ENCODE measurements at places on chromosomes 7 and 10.
A peak's percentile ranks its signal among the peaks of the same experiment; 100 is the strongest.

GRCh38 chr10:12617191-12618175, 268.1 kb downstream of the CAMK1D start:
- DNase-seq: no peak

DNA sequence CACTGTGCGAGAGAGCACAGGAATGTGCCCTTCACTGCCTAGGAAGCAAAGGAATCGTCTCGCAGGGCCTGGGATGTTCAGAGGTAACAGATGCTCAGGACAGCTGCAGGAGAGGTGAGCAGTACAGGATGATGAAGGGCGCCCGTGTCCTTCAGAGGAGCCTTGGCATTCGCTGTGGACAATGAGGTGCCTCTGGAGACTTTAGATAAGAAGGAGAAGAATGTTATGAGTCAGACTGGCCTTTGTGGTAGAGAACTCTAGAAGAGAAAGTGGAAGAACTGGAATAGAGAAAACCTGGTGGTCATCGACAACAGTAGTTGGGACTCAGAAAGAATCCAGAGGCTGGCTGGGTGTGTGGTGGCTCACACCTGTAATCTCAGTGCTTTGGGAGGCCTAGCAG, 64.4 kb upstream of the LEP start:
- no peak for DNase-seq

GRCh38 chr7:17408904-17409290, 110.4 kb downstream of the AHR start:
- no peak for DNase-seq

DNA sequence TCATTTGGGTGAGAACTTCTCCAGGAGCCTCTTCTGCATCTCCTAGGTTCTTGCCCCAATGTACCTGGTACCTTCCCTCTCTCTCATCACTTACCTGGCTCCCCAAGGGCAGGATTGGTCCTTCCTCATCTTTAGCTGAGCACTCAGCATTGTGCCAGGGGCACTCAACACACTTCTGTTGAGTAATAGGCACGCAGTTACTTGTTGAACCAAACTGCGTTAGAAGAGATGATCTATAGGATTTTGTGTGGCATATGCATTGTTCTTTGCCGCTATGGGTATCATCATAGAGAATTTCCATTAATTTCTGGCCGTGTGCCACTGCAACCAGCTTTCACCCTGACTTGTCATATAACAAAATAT, 16.4 kb downstream of the TBXAS1 start:
- no peak for DNase-seq

DNA sequence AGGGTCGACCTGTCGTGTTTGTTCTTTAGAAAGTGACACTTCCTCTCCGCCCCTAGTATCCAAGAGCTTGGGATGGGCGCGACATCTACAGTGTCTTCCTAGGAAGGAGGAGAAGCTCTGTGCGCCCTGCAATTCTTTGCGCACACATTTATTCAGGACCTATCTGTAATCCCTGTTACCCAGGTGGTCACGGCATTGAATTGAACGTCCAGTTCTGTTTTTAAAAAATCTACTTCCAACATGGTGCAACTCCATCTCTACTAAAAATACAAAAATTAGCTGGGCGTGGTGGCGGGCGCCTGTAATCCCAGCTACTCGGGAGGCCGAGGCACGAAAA, 606 bp upstream of the LAMB1 start:
- no peak for DNase-seq

DNA sequence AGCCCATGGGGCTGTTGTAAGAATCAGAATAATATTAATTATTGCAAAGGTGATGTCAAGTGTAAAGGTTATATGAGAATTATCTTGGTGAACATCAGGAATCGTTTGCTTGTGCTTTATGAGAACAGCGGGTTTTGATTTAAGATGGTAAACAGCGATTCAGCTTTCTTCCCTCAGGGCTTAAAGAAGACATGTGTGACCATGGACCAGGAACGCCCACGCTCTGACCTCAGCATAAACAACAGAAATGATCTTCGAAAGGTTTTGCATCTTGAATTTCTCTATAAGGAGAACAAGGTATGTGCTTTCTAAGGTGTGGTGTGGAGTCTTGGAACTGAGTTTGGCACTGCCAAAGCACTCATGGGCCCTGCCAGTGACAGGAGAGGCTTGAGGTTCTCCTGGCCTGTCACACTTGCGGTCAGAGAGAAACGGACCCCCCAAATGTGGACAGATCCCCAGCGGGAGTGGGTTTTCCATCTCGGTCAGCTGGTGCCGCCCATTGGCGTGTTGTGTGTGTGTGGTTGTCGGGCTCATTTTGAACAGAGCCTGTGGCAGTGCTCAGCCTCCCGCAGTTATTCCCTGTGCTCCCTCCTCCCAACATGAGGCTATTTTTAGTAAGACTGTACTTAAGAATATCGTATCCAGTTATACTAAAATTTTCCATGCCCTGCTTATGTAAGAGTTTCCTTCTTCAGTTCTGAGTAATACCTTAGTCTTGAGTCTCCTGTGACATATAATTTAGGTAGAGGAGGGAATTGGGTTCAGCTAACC, 7.2 kb downstream of the MINDY4 start:
- DNase-seq: no peak

- no peak for DNase-seq
Observed at GRCh38 chr7:151719897-151720242, 157.0 kb downstream of the PRKAG2 start.

- DNase-seq: no peak
Observed at GRCh38 chr10:99981581-99982199, 28.1 kb downstream of the DNMBP start.

GRCh38 chr10:22657024-22657423, 57.4 kb downstream of the PIP4K2A start:
- no peak for DNase-seq

GRCh38 chr10:112182784-112183328, 709 bp downstream of the GPAM start:
- DNase-seq: no peak

DNA sequence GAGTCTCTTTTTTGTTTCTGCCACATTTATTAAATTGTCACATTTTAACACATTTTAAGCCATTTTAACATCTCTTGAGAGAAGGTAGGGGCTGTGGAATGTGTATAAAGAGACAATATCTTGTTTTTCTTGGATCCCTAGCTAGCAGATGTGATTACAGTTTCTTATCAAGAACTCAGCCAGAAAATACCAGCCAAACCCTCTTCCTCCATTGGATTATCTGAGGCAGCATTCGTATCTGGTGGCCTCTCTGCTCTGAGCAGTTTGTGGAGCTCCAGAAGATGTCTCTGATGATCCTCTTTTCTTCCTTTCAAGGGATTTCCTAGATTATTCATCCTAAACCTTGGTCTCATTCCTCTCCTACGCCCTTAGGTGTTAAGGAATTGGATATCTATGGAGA, 35.3 kb upstream of the PFKFB3 start:
- DNase-seq: no peak

DNA sequence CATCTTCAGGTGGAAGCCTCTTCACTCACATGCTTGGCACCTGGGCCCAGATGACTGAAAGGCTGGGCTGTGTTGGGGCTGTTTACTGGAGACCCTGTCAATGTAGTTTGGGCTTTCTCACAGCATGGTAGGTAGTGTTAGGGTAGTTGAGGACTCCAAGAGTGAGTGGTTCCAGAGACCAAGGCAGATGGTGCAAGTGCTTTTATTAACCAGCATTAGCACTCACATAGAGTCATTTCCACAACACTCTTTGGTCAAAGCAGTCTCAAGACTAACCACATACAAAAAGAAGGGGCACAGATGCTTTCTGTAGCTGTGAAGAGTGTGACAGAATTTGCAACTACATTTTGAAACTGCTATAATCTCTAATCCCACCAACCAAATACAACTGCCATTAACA, 135.0 kb downstream of the RTKN2 start:
- no peak for DNase-seq

GRCh38 chr10:4514445-4515108, 311.4 kb upstream of the AKR1E2 start:
- DNase-seq: peak; percentile 9

DNA sequence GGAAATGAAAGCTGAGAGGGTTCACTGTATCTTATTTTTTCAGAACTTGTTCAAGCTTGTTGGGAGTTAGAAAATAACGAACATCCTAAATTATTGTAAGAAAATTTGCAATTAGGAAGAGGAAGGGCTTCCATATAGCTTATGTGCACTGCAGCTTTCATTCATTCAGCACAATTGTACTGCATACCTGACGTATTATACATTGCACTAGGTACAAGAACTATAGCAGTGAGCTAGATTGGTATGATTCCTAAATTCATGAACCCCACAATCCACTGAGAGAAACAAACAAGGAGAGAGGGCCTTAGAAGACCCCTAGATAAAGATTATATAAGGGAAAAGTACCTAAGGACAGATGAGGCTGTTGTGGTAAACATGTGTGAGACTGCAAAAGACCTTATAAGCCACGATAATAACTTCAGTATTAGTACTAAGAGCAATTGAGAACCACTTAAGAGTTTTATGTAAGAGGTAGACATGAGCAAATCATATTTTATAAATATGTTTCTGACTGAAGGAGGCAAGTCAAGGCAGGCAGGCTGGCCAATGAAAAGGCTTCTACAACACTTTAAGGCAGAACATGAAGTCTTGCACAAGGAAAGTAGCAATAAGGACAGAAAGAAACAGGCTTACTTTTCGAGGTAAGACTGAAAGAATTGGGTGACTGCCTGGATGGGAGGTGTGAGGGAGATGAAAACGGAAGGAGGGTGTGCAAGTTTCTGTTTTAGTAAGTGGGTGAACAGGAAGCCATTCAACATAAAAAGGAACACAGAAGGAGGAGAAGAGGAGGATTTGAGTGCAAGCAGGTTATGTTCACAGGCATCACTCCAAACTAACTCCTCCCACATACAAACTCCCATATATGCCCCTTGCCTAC, 77.9 kb upstream of the LRRN3 start:
- DNase-seq: no peak

DNA sequence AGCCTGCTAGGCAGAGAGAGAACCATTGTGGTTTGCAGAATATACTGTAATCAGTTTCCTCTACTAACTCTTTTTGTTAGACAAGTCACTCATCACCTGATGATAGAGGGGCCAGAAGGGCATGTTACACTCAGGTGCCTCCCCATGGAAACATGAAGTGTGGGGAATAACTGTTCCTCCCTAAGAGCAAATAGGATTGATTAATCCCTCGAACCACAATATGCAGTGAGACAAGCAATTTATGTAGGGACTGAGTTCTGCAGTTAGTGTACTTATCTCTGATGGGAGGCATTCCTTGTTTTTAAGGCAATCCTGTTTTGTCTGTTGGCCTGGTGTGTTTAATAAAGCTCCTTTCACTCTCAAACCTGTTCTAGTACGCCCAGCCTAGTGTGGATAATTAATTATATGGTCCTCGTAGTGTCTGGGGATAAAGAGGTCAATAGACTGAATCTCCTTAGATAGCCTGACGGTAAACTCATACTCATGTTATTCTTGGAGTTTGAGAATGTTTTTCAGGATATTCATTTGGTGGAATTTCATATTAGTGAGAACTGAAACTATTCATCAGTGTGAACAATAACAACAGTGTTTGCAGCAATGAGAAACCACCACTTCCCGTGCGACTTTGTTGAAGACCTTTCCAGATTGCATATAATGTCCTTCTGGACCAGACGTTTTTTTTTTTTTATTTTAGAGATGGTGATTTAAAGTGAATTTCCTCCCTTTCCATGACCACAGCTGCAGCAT, 344.8 kb upstream of the FZD8 start:
- no peak for DNase-seq

GRCh38 chr10:132626019-132626760, 88.6 kb downstream of the INPP5A start:
- no peak for DNase-seq

DNA sequence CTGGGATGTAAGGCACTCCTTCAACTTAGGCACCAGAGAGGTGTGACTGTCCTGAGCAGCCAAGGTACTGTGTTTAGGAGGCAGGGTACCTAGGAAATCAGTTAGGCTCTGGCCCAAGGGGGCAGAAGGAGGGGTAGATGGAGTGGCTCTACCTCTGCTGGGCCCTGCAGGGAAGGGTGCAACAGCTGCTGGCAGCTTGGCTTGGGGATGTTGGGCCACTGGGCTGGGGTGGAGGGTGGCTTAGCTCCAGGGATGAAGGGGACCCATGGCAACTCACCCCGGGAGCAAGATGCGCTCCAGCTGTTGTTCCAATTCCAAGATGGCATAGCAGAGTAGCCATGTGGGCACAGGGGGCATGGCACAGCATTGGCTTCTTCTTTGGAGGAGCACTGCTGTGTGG, 42.1 kb downstream of the NEURL1 start:
- DNase-seq: no peak

DNA sequence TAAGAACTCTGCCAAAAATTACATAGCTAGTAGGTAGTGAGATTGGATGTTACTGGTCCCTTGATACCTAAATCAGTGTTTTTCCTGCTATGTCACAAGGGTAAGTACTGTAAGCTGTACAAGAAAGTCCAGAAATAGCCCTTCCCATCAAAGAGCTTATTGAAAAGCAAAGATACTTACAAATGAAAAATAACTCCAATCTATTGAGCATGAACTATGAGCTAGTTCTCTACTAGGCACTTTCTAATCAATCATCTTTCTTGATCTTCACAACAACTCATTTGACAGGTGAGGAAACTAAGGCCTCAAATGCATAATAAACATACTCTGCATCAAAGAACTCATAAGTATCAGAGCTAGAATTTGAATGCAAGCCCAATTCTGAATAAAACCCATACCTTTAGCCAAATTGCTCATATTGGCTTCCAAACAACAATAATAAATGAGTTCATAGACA, 249.8 kb upstream of the TCF7L2 start:
- no peak for DNase-seq

- no peak for DNase-seq
Observed at GRCh38 chr10:91551856-91552255, 81.0 kb downstream of the PPP1R3C start.

- no peak for DNase-seq
Observed at GRCh38 chr10:128073890-128074289, 52.3 kb downstream of the MKI67 start.

DNA sequence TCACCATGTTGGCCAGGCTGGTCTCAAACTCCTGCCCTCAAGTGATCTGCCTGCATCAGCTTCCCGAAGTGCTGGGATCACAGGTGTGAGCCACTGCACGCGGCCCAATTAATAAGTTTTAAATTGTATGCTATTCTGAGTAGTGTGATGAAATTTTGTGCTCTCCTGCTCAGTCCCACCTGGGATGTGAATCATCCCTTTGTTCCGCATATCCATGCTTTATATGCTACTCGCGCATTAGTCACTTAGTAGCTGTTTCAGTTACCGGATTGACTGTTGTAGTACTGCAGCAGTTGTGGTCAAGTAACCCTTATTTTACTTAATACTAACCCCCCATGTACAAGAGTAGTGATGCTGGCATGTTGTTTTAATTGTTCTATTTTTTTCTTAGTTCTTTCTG, 47.3 kb upstream of the OIT3 start:
- no peak for DNase-seq
